Head of caudate nucleus (tissue), 42 donors: ENCODE measurements at places on chromosomes 6 and 20.

- no peak for DNase-seq
Measured at GRCh38 chr20:11275740-11276139, 601.9 kb upstream of the JAG1 start.

DNA sequence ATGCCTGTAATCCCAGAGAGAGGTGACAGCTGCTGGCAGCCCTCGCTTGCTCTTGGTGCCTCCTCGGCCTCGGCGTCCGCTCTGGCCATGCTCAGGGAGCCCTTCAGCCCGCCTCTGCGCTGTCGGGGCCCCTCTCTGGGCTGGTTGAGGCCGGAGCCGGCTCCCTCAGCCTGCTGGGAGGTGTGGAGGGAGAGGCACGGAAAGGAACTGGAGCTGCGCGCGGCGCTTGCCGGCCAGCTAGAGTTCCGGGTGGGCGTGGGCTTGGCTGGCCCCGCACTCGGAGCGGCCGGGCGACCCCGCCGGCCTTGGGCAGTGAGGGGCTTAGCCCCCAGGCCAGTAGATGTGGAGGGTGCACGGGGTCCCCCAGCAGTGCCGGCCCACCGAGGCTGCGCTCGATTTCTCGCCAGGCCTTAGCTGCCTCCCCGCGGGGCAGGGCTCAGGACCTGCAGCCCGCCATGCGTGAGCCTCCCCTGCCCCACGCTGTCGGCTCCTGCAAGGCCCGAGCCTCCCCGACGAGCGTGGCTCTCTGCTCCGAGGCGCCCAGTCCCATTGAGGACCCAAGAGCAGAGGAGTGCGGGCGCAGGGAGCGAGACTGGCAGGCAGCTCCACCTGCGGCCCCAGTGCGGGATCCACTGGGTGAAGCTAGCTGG lies 34.6 kb downstream of the C6orf52 start:
- no peak for DNase-seq

GRCh38 chr6:73369563-73369962 lies at the start of gene OOEP:
TSS of gene OOEP (minus strand) at chr6:73369897. CDS start at chr6:73369792, 105 bp downstream.
- DNase-seq = no peak

DNA sequence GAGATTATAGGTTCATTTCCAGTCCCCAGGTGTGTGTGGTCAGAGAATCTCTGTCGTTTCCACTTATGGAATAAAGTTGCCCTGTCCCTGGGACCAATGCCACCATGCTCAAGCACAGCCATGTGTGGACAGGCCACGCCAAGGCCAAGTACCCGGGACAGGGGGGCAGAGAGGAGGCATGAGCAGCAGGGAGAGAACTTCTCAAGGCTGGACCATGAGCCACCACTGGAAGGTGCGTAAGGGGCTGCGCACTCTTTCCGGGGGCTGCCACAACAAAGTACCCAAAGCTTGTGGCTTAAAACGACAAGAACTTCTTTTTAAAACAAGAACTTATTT lies 209.2 kb upstream of the KCNQ5 start:
- no peak for DNase-seq

GRCh38 chr6:149761438-149761837 lies 11.9 kb downstream of the PCMT1 start:
- no peak for DNase-seq

GRCh38 chr6:19757036-19757435 lies 80.1 kb upstream of the ID4 start:
- no peak for DNase-seq

DNA sequence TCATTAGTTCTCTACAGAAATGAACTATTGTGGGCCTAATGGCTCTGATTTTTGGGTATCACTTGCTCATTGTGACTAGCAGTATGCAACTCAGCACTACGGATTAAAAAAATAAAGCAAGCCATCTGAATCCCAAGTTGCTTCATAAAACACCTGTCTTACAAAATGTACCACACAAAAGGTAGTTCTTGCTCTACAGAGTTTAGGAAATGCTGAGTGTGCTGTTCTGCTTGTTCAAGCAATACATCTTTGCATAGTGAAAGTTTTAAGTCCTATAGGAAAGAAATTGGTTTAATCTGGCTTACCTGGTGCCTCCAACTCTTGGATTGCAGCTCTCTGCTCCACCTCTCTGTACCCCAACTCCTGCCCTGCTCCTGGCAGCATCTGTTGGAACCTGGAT lies 266.7 kb upstream of the AGPAT4 start:
- DNase-seq = no peak

DNA sequence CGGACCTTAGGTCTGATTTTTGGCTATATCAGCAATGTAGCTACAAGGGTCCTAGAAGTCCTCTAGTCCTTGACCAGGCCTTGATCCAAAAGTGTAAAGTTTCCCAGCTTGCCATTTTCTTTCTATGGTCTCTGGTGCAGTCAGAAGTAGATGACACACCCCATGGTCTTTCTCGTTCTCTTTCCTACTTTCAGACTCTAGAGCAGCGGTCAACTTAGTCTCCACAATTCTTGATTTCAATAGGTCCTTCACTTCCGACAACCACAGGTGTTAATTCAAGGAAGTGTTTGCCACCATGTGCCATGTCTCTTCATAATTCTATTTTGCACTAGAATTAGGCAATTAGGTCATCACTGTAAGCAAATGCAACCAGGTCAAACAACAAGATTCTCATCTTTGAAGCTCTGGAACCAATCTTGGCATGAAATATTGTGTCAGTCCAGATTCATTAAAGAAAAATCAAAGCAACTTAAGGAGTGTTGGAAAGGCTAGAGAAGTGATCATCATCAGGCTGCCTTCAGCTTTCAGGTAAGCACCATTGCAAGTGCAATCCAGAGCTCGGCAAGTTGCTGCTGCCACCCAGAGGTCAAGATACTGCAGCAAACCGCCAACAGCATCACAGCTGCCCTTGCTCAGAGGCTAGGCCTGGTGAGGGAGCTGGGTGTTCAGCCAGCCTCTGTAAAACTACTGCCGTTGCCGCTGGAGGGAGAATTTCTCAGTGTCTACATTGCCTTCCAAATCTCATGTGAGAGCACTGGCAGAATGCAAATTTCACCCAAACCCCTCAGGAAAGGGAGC lies 5.6 kb upstream of the SYNE1 start:
- peak; percentile 74 for DNase-seq

- no peak for DNase-seq
Measured at GRCh38 chr20:3390759-3391425, 16.6 kb downstream of the DNAAF9 start.

GRCh38 chr20:4151991-4152695 lies 136.8 kb upstream of the RNF24 start:
- DNase-seq = no peak

GRCh38 chr6:82772851-82773717 lies 292.6 kb downstream of the UBE3D start:
- DNase-seq = no peak

DNA sequence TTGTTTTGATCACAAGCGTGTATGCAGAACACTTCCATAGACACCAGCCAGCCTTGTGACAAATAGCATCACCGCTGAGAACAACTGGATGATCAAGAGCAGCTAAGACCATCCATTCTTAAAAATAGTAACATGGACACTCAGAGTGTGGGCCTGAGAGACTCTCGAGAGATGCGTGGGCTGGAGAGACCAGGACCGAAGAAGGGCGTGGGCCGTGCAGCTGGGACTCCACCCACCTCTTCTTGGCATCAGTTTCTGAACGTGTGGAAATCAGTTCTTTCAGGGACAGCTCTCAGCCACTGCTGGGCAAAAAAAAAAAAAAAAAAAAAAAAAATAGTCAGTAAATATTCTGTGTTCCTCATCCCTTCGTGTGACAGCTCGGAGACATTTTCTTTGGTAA lies 314.5 kb upstream of the CDH4 start:
- DNase-seq = no peak

GRCh38 chr20:5974531-5974930 lies 24.1 kb downstream of the MCM8 start:
- no peak for DNase-seq

DNA sequence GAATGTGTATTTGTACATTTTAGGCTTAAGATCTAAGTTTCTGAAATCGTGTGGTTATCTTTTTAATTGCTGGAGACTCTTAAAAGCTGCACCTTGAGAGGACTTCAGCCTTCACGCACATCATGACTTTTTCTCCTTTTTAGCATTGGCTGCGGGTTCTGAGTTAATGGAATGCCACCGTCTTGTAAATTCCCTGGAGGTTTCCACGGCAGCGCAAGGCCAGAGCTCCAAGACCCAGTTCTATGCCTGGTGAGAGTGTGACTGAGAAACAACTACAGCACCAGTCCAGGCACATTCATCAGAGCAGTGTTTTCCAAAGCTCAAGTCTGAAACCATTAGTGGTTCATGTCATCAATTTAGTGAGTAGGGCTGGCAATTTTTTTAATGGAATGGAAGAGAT lies 23.0 kb downstream of the PRR18 start:
- no peak for DNase-seq

DNA sequence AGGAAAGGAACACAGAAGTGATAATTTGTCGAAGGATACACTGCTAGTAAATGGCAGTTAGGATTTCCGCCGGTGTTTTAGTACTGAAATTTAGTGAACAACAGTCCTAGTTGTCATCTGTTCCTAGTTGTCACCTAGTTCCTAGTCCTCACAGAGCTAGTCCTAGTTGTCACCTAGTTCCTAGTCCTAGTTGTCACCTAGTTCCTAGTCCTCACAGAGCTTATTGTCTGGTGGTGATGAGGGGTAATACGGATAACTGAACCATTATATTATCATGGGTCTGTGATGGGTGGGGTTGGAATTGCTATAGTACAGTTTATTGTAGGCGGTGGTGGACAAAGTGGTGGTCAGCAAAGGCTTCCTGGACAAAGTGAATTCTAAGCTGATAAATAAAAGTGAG lies 1.8 kb downstream of the SNRNP48 start:
- DNase-seq = no peak

- DNase-seq = no peak
Measured at GRCh38 chr6:143333081-143333480, 117.4 kb downstream of the ADAT2 start.

DNA sequence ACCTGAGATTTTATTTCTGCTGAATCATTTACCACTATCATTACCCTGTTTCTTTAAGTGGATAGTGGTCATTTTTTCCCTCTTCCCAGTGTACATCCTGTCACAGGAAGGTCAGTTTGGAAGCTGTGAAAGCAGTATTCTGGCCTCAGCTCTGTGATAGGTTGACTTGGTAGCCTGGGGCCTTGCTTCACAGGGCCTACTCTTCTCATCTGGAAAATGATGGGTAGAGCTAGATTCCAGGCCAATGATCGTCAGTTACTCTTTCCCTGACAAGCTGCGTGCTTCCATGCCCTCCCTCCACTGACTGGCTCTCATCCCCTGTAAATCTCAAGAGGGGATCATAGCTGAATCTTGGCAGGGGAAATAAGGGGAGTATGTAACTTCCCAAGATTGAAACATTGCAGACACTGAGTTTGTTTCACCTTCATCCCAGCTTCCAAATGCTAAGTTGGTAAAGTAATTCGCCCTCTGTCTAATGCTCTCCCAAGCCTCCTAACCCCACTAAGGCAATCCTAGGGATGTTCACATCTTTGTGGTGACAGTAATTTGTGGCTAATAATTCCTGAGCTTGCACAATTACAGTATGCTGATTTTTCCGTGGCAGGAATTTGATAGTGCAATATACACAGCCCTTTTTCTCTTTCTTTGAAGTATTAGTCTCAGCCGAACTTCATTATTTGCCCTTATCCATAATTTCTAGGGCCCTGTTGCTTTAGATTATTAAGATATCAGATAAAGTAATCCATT lies 51.2 kb downstream of the VAPB start:
- DNase-seq = no peak

- no peak for DNase-seq
Measured at GRCh38 chr20:37350649-37351574, 5.0 kb downstream of the SRC start.

DNA sequence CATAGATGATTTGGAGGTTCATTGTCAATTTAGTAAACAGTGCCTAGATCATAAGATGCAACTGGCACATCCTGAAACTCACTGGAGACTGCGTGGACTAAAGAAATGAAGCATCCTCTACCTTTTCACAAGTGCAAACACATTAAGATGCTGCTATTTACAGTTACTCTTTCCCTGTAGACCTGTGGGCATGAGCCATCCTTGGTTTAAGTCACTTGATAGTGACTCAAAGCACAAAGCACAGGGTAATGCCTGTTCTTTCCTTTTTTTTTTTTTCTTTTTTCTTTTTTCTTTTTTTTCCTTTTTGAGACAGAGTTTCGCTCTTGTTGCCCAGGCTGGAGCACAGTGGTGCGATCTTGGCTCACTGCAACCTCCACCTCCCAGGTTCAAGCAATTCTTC lies 10.0 kb upstream of the HLA-DQA1 start:
- DNase-seq = no peak

- no peak for DNase-seq
Measured at GRCh38 chr6:109024368-109024767, 70.3 kb downstream of the SESN1 start.

DNA sequence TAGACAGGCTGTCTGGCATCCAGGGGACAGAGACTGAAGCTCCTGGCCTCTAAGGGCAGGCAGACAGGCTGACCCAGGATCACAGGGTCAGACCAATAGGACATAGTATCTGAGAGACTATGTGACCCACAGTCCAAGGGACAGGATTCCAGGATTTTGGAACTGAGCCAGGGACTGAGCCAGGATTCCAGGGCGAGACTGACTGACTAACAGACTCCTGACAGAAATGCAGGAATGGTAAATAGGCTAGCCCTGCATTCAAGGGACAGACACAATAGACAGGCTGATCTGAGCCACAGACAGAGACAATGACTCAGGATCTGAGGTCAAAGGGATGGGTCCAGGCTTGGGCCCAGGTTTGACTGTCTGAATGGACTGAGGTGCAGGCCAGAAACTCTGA lies 19.8 kb downstream of the XKR7 start:
- DNase-seq = no peak

DNA sequence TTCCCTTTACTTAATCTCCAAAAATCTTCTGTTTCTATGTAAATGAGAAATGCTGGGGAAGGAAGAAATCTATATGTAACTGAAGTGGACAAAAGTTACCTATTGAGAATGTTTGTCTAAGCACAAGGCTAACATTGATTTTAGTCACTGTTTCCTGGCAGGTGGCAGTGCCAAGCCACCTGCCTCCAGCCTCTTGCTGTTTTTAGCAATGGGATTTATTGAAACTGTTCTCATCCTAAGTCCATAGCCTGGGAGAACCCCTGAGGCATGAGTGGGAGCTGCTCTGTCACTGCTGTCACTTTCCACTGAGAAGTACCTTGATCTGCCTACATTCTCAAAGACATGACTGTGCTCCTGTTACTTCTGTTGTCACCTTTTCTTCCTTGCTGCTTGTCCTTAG lies 14.7 kb downstream of the ENPP3 start:
- DNase-seq = no peak

- DNase-seq = no peak
Measured at GRCh38 chr20:38152175-38152620, 12.9 kb downstream of the TGM2 start.

DNA sequence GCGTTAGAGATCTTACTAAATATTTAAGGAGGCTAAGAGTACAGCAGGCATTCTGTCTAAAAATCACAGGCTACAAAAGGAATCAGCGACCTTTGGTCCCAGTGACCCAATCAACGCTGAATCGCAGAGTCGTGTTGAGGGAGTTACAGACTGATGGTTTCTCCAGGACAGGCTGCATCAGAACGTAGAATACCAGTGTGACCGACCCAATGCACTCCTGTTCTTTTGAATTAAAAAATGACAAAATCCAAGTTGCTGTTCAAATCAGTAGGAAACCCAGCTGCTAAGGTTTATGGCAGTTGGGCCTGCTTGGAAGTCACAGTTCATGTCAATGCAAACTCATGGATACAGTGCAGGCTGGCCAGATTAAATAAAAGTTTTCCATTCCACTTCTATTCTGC lies 155.8 kb upstream of the AFDN start:
- DNase-seq = no peak
